Smooth muscle cell of the brain vasculature (primary cell): ENCODE measurements at places on chromosomes 5 and 9.

- DNase-seq = no peak
These were observed 47.8 kb upstream of the INSYN2B start for GRCh38 chr5:170028124-170028523.

GRCh38 chr5:58299256-58299655, 160.6 kb downstream of the PLK2 start:
- DNase-seq = no peak

DNA sequence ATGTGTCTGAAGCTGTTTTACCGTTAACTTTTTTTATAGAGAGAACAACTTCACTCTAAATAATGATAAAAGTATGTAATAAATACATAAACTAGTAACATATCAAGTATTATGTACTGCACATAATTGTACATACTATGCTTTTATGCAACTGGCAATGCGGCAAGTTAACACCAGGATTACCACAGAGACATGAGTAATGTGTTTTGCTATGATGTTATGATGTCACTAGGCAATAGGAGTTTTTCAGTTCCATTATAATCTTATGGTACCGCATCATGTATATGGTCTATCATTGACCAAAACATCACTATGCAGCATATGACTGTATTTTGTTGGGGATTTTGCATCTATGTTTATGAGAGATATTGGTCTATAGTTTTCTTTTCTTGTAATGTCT, 326.4 kb upstream of the TARS1 start:
- DNase-seq = no peak

DNA sequence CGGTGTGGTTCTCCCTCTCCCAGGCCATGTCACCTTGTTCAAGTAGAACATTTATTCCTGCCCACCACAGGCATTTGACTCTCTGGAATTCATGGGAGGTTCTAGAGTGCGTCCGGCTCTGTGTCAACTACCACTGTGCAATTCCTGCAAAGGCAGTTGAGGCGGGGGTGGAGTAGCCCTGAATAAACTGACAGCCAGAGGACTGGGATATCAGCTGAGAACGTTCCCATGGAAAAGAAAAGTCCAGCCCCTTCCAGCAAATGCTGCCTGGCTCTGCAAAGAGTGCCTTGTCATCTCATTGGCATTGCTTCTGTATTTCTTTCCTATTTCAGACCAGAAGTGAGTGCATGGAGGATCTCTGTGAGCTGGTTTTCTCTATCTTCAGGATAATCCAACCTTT, 18.9 kb upstream of the MEGF9 start:
- no peak for DNase-seq

DNA sequence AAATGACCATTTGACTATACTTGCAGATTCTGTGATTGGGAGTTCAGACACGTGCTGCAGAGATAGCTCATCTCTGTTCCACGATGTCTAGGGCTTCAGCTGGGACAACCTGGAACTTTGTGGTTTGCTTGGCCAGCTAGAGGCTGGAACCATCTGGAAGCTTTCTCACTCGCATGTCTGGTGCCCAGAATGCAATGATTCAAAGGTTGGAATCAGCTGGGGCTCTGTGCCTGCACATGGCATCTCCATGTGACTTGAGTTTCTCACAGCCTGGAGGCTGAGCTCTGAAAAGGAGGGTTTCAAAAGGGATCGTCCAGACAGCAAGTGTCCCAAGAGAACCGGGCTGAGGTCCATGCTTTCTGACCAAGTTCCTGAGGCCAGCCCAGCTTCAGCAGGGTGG, 465.2 kb downstream of the GADD45G start:
- DNase-seq = no peak

GRCh38 chr9:84652496-84653120, 16.9 kb upstream of the NTRK2 start:
- no peak for DNase-seq

DNA sequence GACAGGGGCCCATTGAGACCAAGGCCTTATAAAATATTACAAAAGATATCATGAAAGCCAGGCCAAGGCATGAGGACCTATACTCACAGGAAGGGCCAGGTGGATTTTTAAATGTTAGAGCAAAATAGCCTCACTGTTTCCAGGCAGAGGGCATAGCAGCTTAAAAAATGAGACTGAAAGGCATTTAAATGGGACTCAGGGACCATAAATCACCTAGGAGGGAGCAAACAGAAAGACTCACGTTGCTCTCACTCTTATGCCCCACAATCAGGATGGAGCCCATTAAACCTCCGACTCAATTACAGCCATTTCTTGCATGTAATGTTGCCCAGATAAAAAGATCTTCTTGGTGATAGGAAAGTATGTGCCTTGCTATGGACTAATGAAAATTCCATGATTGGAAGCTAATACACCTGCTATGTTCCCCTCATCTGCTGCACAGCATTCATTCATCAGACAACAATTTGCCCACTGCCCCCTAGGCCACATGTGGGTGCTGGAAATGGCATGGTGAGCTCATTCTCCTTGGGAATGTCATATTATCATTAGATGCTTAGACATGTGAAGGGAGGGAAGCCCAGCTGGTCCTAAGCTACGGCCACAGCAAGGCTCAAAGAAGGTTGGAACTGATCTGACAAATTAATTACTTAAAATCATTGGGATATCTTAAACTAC, 128.6 kb upstream of the GRIA1 start:
- no peak for DNase-seq

- no peak for DNase-seq
These were observed 1.3 kb upstream of the ST8SIA4 start for GRCh38 chr5:100904259-100904861.

DNA sequence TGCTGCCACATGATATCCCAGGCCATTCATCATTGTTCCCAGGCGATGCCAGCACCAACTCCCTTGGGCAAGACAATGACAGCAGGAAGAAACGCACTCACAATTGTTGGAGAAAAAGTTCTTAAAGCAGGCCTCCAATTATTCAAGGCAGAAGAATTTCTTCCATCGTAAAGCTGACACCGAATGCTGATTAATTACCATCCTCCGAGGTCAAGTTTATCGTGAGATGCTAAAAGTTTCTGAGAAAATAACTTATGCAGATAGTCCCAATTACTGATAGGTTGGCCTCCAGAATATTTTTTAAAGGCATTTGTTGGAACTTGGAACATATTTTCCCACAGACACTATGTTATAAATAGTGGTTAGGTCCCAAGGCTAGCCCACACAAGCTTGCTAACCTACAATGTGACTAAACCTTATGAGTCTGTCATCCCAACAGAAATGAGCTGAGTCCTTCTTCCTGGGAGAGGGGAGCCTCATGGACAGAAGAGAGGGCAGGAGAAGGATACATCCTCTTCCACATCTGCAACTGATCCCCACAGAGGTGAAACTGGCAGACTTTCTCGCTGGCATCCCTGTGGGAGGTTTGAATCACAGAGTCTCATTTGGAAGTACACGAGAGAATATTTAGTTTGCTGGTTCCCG, 202.4 kb upstream of the TBC1D2 start:
- no peak for DNase-seq

DNA sequence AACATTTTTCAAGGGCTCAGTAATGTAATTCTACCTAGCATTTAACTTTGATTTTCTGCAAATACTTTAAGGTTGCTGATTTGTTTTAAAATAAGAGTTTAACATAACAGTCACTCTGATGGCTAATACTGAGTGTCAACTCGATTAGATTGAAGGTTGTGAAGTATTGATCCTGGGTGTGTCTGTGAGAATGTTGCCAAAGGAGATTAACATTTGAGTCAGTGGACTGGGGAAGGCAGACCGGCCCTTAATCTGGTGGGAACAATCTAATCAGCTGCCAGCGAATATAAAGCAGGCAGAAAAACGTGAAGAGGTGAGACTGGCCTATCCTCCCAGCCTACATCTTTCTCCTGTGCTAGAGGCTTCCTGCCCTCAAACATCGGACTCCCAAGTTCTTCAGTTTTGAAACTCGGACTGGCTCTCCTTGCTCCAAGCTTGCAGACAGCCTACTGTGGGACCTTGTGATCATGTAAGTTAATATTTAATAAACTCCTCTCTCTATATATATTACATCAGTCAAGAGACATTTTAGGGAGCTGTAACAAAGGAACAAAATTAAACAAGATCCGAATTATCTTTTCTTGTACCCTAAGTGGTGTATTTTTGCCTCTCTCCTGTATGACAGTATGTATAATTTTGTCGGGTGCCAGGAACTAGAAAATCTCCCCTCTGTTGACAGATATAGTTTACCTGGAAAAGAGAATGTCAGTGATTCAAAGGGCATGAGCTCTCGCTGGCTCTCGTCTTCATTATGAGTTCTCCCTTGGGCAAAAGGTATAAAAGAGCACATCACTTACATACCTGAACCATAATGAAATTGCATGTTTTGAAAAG, 576.1 kb downstream of the LRRC70 start:
- DNase-seq = no peak

- no peak for DNase-seq
These were observed 29.8 kb downstream of the ANKRD33B start for GRCh38 chr5:10593531-10594181.

DNA sequence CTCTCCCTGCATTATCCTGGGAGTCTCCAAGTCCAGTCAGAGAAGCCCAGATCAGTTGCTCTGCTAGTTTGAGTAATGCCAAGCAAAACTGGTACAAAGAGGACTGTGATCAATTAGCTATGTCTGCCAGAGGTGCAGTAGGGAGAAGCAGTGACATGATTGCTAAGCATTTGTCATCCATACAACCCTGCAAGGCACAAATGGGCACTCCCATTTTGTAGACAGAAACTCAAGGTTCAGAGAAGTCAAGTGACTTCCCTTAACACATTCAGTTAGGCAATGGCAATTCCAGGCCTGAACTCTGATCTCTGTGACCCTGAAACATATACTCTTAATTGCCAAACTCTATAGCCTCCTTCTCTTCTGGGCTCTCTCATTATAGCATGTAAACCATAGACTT, 34.0 kb downstream of the NDST1 start:
- no peak for DNase-seq

GRCh38 chr5:142316681-142317080, 8.1 kb downstream of the SPRY4 start:
- no peak for DNase-seq

DNA sequence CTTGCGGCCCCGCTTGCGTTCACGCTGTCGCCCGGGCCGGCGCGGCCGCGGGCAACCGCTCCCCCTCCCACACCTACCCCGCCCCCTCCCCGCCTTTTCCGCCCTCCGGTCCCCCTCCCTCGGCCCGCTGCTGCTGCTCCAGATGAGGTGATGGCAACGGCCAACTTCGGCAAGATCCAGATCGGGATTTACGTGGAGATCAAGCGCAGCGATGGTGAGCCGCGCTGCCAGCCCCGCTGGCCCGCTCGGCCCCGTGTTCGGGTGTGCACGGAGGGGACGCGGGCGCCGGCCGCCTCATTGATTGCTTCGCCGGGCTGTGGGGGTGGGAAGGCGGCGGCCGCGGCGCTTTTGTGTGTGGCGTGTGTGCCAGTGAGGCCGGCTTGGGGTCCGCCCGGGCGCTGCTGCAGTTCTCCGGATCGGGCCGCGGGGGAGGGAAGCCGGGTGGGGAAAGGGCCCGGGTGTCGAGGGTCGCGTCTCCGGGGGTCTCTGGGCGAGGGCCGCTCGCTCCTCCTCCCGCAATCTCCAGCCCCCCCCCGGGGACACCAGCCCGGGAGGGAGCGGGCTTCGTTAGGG, 403 bp downstream of the KIF2A start:
- no peak for DNase-seq

DNA sequence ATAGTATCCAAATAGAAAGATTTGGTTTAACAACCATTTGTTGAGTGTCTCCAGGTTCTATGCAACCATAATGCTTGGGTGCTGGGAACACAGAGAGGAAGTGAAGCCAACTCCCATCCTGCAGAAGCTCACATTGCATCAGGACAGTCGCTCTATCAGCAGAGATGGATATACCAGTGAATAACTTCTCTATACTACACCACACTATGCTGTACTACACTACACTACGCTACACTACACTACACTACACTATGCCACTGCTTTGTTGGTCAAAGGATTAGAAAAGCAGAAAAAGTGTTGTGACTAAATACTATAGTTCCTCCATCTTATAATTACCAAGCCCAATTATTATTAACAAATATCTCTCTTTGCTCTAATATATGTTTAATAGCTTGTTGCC, 89.2 kb upstream of the PRRC1 start:
- DNase-seq = no peak

DNA sequence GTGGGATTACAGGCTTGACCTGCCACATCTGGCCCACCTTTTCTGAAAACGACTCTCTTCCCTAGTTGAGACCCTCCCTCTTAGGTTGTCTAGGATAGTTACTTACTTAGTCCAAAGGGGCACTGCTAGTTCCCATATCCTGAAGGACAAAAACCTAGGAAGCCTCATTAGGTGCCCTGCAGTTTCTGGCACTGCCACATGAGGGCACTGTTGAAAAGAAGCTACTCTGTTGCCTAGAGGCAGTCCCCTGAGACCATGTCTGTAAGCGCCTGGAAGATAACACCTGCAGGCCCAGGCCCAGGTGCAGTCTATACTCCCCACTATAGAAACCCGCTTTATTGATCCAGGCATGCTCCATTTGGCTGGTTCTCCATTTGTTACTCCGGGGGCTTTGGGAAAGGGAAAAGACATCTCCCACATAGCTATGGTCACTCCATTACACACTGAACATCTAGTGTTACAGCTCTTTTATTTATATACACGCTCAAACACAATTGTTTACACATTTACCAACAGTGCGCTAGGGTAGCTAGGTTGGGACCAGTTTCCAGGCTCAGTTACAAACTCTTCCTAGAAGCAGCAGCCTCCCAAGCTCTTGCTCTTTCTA, 73.4 kb upstream of the PPARGC1B start:
- no peak for DNase-seq
